ENCODE measurements at places on chromosomes 6 and 20.

DNA sequence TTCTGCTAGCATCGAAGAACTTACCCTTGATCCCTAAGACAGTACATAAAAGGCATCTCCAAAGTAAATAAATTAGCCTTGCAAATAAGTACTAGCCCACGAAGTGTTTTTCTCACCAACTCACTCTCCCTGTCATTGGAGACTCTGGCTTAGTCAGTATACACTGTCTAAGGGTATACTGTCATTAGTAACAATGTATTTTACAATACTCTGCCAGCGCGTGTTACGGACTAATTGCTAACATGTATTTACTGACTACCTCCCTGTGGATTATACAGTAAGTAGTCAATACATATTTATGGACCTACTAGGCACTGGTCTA, 72.1 kb downstream of the NFATC2 start:
- DNase-seq: no peak

- peak; percentile 54 for DNase-seq
These were observed 301.3 kb upstream of the TCF21 start for GRCh38 chr6:133587546-133588160.

GRCh38 chr6:68726337-68726736, 91.3 kb downstream of the ADGRB3 start:
- DNase-seq: no peak

DNA sequence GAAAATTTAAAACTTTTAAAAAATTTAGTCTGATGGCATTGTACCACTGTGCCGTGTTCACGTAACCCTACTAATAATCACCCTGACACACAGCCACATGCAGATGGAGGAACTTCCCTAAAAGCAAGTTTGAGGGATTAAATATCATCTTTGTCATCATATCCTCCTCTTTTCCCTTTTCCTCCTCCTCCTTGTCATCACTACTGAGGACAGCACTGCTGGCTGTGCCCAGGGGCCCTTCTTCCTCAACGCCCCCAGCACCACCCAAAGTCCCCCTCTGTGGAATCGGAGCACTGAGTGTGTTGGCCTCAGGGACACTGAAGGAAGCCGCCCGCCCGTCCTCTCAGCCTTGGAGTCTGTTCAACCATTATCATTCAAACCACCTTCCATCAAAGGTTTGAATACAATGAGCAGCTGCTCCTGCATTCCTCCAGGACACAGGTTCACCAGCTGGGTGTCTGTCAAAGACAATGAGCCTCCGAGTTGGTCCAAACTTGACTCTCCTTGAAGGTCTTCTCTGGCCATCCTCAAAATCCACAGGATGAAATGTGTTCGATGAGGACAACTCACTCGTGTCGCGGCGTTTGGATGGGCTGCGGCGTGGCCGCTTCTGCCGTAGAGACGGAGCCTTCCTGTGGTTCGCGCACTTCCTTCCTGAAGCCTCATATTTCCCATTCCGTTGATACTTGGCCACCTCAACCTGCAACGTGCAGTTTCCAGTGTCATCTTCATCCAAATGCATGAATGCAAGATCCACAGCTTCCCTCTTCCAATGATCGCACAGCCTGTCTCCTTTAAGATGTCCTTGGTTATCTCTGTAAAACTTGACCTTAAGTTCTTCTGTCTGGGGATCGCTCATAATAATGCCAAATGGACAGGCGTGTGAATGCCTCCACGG, 23.3 kb downstream of the NQO2 start:
- DNase-seq: no peak

DNA sequence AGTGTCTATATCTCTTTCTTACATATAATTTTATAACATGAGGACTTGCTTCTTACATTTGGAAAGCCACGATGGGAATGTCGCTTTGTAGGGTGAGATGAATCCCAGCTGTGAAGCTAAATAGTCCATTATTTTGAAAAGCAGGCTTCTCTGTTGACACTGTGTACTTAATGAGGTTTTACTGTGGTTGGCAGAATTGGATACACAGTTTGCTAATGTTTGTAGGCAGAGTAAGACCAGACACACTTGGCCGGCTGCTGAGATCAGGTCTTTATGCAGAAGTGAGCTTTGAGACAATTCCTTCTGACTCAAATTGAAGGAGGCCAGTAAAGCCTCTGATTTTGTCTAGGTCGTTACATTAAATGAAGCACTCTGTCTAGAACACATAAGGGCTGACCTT, 93.0 kb downstream of the NDUFAF5 start:
- no peak for DNase-seq

- DNase-seq: peak; percentile 68
These were observed 38.8 kb downstream of the SNX9 start for GRCh38 chr6:157861814-157862213.

DNA sequence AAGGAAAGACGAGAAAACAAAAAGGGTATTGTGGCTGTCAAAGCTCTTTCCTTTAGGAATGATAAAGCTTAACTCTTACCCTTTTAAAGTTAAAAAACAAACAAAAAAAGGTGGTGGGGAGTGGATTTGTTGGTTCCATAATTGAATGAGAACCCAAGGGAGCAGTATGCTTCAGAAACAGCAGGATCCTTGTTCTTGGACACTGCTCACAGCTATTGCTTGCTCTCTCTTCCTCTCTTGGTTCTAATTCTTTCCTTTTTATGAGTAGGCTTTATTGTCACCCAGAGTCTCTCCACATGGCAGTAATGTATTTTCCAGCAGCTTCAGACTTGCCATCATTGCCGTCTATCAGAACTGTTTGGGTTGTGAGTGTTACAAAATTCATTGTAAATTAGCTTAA, 18.7 kb upstream of the ATRN start:
- no peak for DNase-seq

GRCh38 chr6:154154389-154154967, 115.4 kb downstream of the OPRM1 start:
- DNase-seq: peak; percentile 75

DNA sequence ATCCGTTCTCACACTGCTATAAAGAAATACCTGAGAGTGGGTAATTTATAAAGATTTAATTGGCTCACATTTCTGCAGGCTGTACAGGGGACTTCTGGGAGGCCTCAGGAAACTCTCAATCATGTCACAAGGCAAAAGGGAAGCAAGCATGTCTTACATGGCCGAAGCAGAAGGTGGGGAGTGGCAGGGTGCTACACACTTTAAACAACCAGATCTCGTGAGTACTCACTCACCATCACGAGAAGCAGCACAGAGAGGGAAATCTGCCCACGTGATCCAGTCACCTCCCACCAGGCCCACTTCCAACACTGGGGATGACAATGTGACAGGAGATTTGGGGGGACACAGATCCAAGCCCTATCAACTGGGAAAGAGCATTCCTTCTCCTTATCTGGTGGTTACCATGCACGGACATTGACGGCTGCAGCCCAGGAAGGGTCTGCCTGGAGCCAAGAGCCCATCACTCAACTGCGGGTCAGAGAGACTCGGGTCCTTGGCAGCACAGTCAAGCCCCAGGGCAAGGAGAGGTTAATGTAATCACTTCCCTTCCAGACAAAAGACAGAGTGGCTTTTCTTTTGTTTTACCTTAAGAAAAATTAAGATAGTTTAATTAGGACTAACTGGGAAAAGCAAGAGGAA, 112.3 kb upstream of the CST7 start:
- no peak for DNase-seq

- peak; percentile 76 for DNase-seq
These were observed 27.7 kb downstream of the PHF3 start for GRCh38 chr6:63663147-63663955.

GRCh38 chr6:169539176-169539897, 162.5 kb downstream of the WDR27 start:
- DNase-seq: no peak

DNA sequence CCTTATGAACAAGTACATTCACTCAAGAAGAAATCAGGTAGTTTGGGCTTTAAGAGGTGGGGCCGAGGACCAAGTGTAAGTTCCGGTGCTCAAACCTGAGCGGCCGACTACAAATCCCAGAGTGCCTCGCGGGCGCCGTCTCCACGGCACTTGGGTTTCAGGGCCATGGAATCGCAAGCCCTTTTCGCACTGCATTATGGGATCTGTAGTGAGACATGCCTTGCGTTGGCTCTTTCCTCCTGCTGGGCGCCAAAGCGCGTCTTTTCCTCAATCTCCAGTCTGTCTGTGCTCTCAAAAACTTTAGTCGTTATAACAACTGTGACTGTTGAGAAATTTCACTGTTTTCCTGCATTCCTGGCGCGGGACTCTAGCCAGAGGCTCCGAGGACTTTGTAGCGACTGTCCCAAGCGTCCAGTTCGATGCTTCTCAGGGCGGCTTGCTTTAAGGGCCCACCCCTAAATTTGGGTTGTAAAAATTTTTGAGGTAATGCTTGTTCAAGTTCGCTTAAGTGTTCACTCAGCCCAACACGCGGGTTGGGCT, 408 bp upstream of the FBXO9 start:
- DNase-seq: peak; percentile 97

GRCh38 chr6:139436957-139437348, 62.5 kb upstream of the CITED2 start:
- DNase-seq: no peak

- no peak for DNase-seq
These were observed 24.4 kb downstream of the COMMD7 start for GRCh38 chr20:32718749-32719348.

- DNase-seq: no peak
These were observed 155.0 kb downstream of the CDH26 start for GRCh38 chr20:60113024-60113724.

- DNase-seq: peak; percentile 58
These were observed 7.7 kb upstream of the FOXF2 start for GRCh38 chr6:1381481-1382330.

DNA sequence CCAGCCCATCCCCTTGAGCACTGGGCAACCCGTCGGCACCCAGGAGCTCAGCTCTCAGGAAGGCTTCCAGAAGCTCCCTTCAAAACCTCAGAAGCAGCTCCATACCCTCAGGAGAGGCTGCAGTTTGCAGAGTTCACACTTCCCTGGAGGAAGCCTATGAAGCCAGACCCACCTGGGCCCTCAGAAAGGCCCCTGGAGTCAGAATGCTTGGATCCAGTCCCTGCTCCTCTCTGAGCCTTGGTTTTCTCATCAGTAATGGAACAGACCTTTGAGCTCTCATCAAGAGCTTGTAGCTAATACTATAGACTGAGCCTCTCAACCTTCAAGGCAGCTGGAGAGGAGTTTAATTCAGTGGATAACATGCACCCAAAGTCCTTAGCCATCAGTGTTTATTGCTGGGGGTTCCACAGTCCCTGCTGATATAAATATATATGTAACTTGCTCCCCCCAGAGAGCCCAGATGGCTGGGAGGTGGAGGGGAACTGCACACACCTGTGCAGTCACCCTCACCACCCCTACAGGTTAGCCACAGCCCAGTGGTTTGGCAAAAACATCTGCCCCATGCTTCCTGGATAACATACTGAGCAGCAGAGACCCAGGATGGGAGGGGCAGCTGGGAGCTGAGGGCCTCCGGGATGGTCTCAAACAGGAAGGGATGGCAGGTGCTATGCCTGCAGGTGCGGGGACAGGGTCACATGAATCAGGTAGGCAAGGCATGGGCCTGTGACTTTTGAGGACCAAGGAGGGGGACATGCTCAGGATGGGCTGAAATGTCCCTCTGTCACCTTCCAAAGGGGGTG, 120.1 kb downstream of the SNX5 start:
- DNase-seq: no peak

DNA sequence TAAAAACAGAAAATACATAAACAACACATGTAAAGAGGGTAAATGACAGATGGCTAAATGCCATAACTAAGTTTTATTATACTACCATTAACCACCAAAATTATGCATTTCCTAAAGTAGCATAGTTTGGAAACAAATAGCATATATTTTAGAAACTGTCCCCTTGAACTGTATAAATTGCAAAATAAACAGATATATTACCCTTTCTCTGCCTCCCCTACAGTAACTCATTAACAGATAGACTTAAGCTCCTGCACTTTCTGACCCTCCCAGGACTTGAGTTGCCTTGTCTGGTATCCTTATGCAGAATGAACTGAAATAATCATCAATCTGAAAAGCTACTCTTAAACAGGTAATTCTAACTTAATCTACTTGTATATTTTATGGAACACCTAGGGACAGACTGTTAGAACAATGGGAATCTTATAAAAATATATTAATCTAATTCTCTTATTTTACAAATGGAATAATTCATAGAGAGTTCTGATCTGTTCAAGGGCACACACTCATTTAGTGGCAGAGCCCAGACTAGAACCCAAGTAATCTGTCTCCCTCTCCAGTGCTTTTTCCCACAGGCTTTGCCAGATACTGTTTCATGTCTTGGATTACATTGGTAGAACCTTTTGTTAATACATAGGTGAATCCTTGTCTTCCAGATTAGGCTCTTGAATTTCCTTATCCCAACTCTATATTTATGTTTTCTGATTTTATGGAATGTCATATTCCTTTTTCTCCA, 50.6 kb upstream of the LOC128125822 start:
- DNase-seq: no peak

DNA sequence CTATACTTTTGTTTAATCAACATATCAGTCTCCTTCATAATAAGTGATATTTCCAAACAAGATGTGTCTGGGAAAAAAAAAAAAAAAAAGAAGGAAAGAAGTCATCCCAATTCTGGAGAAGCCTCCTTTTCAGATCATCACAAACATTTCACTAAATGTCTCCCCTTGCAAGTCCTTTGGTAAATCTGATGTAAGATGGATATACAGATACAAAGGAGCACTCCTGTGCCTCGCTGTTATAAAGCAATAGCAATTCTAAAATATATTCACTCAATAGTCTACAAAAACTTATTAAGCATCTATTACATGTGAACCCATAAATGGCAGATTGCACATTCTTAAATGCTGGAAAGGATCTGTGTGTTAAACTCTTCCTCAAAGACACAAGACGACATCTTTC, 17.4 kb downstream of the STAU1 start:
- DNase-seq: no peak

- DNase-seq: no peak
These were observed 177.0 kb upstream of the MMS22L start for GRCh38 chr6:97459986-97460385.

GRCh38 chr20:7741866-7742265, 198.4 kb downstream of the HAO1 start:
- DNase-seq: peak; percentile 63
